ENCODE measurements at places on chromosomes 3 and 15. TPM values are rescaled to one million over a fixed set of nuclear protein-coding genes. Genes with fewer than 3 reads are reported as not detected.

ATP13A4 gene
- total RNA-seq: 47.2 TPM

GRCh38 chr3:50411229-50411628 lies 51.9 kb upstream of the TMEM115 start:
- DNase-seq: no peak

DNA sequence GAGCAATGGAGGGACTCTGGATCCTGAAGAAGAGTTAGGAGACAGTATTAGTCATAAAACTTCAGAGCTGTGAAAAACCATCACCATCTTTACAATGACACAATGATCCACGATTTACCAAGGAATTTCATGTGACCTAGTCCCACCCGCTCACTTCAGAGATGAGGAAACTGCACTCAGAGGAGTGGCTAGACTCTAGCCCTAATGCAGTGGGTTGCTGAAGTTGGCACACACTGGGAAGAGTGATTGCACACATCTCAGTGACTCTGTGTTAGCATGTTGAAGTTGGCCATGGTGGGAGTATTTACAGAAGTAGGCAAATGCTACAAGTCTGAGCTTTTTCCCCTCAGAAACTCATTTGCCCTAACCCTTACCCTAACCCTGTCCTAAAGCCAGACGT lies 35.2 kb upstream of the SPATA12 start:
- DNase-seq: no peak

FRMD4B gene
- total RNA-seq: 34.1 TPM

DNAH12 gene
- 0.52 TPM for total RNA-seq

AGBL1 gene
- total RNA-seq: not detected

DNA sequence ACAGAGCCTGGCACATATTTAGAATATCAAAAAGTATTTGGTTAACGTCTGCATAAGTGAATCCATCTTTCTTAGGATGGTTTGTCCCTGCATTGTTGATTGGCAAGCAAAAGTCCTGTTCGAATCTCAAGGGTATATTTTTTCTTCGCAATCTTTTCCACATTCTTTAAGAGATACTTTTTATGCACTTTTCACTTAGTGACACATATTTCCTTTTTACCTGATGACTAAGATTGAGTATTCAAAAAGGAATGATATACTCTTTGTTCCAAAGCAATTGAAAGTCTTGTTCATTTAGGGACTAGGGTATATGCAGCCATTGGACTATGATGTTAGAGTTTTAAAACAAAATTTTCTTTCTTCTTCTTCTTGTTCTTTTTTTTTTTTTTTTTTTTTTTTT lies 349.9 kb downstream of the NLGN1 start:
- no peak for DNase-seq

SAMD7 gene
- total RNA-seq: not detected

TGM5 gene
- total RNA-seq: 0.26 TPM

RARRES1 gene
- 6.3 TPM for total RNA-seq

GRCh38 chr15:76057332-76058000 lies 2.3 kb upstream of the TMEM266 start:
- peak; percentile 24 for DNase-seq

DNA sequence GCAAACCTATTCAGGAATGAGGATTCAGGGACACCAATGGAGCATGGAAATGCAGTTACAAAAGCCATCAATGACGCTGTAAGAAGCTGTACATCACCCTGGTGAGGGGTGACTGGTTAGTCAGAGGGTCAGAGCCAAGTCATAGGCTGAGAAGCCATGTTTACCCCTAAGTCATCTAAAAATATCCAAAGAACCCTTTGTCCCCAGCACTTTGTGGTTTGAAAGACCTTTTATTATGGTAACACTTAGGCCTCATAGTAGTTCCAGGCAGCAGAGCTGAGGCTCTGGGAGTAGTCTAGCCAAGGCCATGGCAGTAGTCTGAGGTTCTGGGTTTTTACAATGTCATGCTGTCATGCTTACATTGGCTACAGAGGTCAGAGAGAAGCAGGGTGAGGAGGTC lies 131.2 kb downstream of the CTNNB1 start:
- no peak for DNase-seq

DNA sequence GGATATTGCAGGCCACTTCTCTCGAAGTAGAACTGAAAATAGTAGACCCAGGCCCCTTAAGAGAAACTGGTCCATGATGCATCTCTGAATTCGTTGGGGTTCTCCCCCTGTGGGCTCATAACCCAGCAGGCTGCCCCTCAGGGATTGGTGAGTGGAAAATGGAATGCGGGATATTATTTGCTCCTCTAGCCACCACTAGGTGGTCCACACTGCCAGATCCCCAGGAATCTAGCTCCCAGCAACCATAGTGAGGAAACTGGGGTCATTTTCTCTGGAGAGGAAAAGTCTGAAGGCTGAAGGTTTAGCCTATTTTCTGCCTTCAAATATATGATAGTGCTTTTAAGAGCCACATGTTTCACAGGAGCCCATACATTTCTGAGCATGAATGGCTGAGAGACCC lies 6.7 kb downstream of the CX3CR1 start:
- DNase-seq: no peak

DUOXA1 gene
- 10.6 TPM for total RNA-seq

DNA sequence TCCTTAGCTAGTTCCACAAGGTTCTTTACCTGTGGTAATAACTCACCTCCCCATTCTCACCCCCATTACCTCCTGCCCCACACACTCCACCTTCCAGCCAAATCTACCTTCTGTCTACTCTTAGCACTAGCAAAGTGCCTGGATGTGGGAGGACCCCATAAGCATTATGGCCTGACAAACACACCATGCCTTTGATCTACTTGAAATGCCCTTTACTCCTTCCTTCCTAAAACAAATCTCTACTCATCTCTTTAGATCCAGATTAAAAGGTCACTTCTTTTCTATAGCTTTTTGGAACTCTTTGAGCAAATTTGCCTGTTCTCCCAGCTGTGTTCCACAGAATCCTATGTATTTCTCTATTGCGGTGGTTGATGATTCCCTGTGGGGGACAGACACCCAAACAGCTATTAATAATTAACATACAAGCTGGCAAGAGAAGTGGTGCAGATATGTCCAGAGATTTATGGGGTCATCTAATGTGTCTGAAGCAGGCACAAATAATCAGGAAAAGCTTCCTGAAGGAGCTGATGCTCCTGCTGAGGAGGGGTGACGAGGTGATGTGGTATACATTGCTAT lies 34.0 kb downstream of the DGKG start:
- DNase-seq: no peak

SPTSSB gene
- 9.2 TPM for total RNA-seq

- DNase-seq: no peak
Observed at GRCh38 chr3:31531452-31531991, 1.2 kb upstream of the STT3B start.

SKOR1 gene
- 0.43 TPM for total RNA-seq

DNA sequence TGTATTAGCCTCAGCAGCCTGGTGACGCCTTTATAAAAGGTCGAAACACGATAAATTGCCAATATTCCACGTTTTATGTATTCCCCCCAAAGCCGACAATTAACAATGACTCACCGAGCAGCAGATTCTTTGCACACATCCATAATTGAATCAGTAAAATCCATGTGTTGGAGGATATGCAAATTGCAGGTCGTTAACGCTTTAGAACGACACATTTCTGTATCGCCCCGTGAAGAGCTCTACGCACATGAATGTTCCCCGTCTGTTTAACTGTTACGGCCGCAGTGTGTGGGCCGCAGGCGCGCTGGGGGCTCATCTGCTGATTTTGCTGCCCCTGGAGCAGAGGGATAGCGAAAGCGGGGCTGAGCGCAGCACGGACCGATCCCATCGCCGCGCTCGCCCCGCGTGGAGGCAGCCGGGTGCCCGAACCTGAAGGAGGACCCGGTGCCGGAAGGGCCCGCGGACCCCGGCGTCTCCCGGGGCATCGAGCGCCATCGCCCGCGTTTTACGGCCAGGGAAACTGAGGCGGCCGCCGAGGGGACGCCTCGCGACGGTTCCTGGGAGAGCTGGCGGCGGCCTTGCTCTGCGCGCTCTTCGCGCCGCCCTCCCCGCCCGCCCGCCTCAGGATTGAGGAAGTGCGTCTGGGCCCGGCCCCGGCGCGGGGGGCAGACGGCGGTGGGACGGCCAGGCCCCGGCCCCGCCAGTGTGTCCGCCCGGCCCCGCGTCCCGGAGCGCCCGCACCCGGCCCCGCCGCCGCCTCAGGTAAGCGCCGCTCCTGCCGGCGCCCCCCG lies at the start of gene LRRK1:
Gene LRRK1, plus strand, starts transcription at position 668 of the 791 bp plus-strand sequence. CDS start 5,276 bp downstream, outside the sequence.
- DNase-seq: no peak

GRCh38 chr3:105362021-105362665 lies 4.6 kb upstream of the ALCAM start:
- DNase-seq: no peak

DNA sequence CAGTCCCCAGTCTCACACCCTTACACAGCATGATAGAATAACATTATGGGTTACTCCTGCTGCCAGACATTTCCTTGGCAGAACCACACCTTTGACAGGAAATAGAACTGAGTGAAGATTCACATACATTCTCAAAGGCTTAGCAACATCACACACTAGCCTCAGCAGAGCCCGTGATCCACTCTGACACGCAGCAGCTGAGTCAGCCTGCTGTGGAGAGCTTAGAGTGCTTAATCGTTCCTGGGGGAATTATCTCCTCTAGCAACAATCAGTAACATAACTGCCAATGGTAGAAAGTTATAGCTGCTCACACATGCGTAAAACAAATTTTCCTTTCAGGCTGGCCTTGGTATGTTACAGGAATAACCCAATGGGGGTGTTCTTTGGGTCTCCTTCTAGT lies 382.1 kb downstream of the GAP43 start:
- DNase-seq: no peak

GRCh38 chr3:12471241-12471640 lies 13.0 kb upstream of the TSEN2 start:
- DNase-seq: no peak

DNA sequence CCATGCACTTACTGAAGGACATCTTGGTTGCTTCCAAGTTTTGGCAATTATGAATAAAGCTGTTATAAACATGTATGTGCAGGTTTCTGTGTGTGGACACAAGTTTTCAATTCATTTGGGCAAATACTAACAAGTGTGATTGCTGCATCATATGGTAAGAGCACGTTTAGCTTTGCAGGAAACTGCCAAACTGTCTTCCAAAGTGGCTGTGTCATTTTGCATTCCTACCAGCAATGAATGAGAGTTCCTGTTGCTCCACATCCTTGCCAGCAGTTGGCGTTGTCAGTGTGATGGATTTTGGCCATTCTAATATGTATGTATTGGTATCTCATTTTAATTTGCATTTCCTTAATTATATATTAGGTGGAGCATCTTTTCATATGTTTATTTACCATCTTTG lies 280.1 kb downstream of the SV2B start:
- DNase-seq: no peak

GRCh38 chr15:39114690-39115378 lies 466.0 kb upstream of the THBS1 start:
- DNase-seq: no peak

- no peak for DNase-seq
Observed at GRCh38 chr3:129777806-129778205, 115.7 kb downstream of the TMCC1 start.

DNA sequence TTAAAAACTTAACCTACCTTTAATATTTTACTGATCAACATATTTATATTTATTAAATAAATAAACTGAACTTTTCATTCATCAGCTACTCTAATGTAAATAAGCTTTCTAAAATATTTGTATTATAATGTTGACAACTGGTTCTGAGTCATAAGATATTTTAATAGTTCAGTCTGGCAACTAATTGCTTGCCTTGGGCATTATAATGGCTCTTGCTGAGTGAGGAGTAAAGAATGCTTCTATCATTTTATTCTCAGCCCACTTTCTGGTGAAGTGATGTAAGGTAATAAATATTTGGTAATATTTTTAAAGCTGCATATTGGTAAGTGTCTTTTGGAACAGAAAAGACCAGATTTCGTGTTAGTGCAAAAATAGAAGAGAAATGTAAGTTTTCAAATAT lies 81.5 kb downstream of the DIPK2A start:
- no peak for DNase-seq

GRCh38 chr3:126197343-126197742 lies 17.0 kb upstream of the ALDH1L1 start:
- DNase-seq: no peak

GLDN gene
- total RNA-seq: 20.7 TPM

DNA sequence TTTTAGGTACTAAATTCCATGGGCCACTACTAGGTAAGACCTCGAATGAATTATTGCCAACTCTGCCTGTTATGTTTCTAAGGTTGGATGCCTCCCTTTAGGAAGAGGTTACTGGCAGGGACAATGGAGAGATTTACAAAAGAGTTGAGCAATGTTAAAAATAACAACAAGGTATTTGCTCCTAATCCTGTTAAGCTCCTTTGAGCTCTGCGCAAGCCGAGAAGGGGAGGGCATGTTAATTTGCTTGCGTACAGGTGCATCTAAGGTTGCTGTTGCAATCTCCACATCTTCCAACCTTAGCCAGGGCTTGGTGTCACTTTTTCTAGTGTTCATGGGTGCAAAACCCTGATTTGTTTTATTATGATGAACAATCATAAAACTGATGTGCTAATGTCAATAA lies 161.5 kb upstream of the TPM1 start:
- no peak for DNase-seq

GP5 gene
- total RNA-seq: 0.17 TPM

CLDN18 gene
- 6.7 TPM for total RNA-seq

GRCh38 chr3:38084334-38085310 lies 45.6 kb downstream of the DLEC1 start:
- DNase-seq: no peak

DNA sequence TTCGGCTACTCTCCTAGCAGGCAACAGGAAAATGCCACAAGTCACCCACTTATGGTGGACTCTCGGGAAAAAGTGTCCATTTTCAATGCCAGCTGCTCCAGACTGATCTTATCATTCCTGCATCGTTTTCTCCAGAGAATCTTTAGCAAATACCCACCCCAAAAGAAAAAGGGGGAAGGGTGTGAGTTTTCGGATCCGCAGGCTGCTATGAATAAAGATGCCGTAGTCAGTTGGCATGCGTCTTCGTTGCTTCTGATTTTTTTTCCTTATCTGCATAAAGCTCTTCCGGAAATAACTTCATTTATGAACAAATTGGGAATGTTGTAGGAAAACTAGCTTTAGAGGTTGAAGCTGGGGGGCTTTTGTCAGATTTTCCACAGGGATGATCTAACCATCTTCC lies 22.4 kb upstream of the VILL start:
- DNase-seq: no peak

Measured in mucosa of gallbladder (tissue), 1 donor.